ENCODE measurements at places on chromosomes 16 and 17.

GRCh38 chr17:13485327-13485726 lies 116.4 kb downstream of the HS3ST3A1 start:
- DNase-seq, result no peak

GRCh38 chr17:57170866-57171265 lies 85.5 kb upstream of the MSI2 start:
- DNase-seq, result no peak

GRCh38 chr17:33292981-33293867 lies at the start of gene ASIC2:
Gene ASIC2, minus strand, starts transcription at chr17:33293295.
- no peak for DNase-seq

DNA sequence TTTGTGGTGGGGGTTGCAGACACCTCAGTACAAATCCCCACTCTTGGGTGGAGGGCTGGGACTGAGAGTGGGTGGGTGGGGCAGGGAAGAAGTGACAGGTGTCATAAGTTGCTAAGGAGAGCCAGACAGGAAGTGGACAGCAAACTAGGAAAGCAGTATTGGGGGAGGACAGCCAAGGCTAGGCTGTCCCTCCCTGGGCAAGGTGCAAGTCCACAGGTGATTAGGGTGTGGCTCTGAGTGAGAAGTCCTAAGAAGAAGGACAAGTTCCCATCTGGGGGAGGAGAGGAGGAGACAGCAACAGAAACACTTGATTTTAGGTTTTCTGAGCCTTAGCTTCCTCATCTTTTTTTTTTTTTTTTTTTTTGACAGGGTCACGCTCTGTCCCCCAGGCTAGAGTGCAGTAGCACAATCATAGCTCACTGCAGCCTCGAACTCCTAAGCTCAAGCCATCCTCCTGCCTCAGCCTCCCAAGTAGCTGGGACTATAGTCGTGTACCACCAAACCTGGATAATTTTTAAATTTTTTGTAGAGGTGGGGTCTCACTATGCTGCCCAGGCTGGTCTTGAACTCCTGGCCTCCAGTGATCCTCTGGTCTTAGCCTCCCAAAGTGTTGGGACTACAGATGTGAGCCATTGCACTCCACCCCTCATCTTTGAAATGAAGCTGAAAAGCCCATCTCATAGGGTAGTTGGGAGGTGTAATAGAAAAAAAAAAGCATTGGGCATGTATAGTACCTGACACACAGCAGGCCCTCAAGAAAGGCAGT lies 2.5 kb downstream of the MAPK3 start:
- no peak for DNase-seq

Measured in fibroblast of skin of right quadriceps (primary cell).